ENCODE measurements at places on chromosomes 4 and X.

DNA sequence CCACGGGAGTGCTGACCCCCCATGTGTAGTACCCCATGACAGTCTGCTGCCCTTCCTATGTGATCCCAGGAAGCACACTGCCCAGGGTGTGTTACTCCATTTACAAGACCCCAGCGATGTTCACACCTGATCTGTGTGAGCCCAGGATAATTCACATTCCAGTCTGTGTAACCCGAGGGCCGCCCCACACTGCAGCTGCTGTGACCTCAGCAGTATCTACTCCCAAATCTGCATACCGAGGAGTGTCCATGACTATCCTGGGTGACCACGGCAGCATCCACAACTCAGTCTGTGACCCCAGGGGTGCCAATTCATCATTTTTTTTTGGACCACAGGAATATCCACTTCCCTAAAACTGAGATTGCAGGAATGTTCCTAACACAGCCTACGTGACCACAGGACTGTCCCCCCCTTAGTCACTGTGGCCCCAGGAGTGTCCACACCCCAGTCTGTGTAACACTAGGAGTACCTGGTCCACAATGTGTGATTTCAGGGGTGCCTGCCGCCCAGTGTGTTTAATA, 7.8 kb upstream of the GLOD5 start:
- DNase-seq, result no peak

GRCh38 chr4:2837904-2838496, 5.6 kb upstream of the ADD1 start:
- peak; percentile 40 for DNase-seq

- no peak for DNase-seq
Observed at GRCh38 chr4:16225167-16225862, 956 bp downstream of the TAPT1 start.

DNA sequence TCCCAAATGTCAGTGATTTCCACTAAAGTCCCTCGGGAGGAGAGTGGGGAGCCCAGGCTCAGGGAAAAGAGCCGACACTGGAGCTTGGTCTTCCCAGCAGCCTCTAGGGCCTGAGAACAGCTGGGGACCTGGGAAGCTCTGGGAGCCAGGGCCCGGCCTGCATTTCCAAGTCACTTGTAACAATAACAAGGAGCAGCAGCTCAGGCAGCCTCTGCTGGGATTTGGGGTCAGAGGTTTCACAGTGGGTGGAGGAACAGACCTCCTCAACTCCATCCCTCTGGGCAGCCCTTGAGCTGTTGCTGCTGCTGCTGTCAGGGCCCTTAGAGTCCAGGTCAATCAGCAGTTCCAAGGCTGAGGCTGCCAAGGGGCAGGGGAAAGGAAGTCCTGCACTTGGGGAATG, 11.1 kb downstream of the STARD8 start:
- no peak for DNase-seq

DNA sequence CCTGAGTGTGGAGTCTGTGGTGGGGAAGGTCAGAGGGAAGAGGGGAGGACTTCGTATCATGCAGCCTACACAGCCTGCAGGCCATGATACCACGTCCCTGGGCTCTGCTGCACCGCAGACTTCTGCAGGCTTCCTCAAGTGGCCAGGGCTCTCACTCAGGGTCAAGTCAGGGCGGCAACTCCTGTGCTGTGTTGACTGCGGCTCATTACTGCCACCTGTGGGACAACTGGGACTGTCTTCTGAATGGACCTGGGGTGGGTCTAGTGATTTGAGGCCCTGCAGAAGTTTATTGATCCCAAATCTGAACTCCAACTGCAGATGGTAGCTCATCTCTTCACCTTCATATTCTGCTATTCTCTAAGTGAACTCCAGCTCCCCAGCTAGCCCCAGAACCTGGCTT, 167.1 kb downstream of the NSUN7 start:
- DNase-seq, result peak; percentile 15

DNA sequence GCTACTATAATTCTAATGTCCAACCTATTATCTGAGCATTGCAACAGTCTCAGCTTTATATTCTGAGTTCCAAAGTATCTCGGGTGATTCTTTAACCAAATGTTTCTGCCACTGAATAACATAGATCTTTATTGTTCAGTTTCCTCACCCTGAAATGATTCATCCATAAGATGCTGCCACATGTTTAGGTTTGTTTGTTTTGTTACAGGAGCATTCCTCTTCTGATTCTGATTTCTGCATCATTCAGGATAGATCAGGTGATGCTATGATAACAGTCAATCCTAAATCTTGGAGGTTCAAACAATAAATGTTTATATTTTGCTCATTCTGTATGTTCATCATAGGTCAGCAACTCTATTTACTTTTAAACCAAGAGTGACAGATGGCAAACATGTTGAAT, 927.6 kb downstream of the PCDH7 start:
- DNase-seq, result no peak

GRCh38 chr4:83189631-83190136, 75.2 kb upstream of the PLAC8 start:
- no peak for DNase-seq

DNA sequence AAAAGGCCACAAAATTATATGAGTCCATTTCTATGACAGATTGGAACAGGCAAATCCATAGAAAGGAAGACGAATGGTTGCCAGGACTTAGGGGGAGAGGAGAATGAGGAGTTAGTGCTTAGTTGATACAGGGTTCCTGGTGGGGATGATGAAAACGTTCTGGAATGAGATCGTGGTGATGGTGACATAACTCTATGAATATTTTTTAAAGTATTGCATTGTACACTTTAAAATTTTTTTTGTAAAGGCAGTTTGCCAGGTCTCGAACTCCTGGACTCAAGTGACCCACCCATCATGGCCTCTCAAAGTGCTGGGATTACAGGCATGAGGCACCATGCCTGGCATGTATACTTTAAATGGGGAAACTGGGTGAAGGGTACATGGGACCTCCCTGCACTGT, 9.9 kb upstream of the CCNQ start:
- no peak for DNase-seq

DNA sequence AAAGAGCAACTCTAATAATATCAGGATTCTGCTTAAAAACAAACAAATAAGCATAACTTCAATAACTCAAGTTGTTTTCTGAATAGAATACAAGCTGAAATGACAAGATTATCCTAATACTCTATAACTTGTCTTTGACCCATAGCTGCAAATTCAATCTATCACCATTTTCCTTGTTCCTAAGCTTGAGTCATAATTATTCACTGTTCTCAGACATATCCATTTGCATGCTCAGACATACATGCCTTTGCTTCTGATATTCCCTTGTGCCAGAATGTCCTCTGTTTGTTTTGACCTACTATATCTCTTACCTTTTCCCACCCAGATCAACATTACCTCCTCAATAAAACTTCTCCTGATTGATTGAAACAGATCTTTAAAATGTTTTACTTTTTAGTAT, 109.7 kb downstream of the SNCA start:
- DNase-seq, result no peak

- DNase-seq, result no peak
Observed at GRCh38 chr4:124711471-124712371, 811 bp downstream of the ANKRD50 start.

- no peak for DNase-seq
Observed at GRCh38 chr4:174099712-174100111, 183.8 kb downstream of the FBXO8 start.

- DNase-seq, result no peak
Observed at GRCh38 chr4:153260553-153261300, 56.5 kb downstream of the TRIM2 start.

DNA sequence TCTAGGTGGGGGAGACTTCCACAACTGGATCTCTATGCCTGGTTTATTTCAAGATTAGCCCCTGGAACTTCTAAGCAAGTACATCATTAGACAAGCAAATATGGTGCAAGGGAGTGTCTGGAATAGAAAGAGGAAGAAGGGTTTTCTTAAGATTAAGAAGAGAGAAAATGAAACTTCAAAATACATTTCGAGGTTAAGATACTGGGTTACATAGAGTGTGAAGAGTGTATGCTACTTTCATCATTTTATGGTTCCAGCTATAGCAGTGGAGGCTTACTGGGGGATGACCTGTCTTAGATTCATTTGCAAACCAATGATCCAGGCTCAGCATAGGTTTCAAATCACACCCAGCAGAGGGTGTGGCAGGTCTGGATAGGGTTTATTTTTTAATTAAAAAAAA, 144.4 kb upstream of the GATB start:
- DNase-seq, result no peak

DNA sequence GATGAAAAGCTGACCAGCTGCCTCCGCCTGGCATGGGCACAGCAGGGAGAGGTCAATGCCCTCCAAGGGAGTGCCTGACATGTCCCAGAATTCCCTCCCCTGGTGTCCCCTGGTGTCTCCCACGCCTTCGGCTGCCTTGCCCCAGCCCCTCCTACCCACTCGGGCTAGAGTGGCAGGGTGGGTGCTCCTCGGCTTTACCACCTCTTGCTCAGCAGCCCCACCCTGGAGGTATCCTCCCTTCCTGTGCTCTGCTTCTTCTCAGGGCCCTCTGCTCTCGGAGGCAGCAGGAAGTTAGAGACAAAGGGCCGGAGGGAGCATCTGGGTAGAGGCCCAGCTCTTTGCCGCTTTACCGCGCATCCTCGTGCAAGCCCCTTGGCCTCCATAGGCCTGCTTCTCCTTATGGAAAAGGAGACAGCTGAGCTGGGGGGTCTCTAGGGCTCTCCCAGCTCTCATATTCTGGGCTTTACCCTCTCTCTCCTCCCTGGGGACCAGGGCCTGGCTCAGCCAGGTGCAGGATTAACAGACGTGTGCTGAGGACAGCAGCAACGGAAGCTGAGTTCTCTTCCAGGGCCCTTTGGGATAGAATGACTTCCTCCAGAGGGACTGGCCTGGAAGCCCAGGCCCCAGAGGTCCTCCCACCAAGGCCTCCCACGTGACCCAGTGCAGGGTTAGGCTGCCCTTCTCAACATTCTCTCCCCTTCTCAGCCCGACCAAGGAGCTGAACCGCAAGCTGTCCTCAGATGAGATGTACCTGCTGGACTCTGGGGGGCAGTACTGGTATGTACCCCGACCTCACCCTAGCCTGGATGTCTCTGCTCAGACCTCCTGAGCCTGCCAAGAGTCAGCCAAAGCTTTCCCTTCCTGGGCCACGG, 17.2 kb downstream of the XPNPEP2 start:
- DNase-seq, result no peak

GRCh38 chrX:96721354-96721753, 36.7 kb downstream of the DIAPH2 start:
- DNase-seq, result no peak

GRCh38 chr4:17765514-17766286, 15.7 kb downstream of the FAM184B start:
- DNase-seq, result no peak

GRCh38 chr4:152258391-152258790, 277.5 kb downstream of the FBXW7 start:
- DNase-seq, result no peak

GRCh38 chr4:53586121-53586816, 5.0 kb downstream of the LNX1 start:
- DNase-seq, result no peak

DNA sequence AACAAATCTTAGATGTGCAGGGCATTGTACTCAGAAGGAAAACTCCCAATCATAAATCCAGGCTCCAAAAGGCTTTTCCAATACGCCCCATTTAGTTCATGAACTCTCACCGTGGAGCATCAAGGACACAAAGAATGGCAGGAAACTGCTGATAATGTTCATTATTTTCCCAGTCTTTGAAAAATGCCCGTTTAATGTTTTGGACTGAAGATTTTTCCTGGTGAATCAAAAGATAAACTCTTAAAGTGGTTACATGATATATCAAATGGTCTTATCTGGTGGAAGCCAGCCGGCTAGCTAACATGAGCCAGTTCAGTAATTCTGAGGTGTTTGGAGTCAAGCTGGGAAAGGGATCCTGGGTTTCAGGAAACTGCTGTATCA, 62.1 kb upstream of the AP1S2 start:
- no peak for DNase-seq

DNA sequence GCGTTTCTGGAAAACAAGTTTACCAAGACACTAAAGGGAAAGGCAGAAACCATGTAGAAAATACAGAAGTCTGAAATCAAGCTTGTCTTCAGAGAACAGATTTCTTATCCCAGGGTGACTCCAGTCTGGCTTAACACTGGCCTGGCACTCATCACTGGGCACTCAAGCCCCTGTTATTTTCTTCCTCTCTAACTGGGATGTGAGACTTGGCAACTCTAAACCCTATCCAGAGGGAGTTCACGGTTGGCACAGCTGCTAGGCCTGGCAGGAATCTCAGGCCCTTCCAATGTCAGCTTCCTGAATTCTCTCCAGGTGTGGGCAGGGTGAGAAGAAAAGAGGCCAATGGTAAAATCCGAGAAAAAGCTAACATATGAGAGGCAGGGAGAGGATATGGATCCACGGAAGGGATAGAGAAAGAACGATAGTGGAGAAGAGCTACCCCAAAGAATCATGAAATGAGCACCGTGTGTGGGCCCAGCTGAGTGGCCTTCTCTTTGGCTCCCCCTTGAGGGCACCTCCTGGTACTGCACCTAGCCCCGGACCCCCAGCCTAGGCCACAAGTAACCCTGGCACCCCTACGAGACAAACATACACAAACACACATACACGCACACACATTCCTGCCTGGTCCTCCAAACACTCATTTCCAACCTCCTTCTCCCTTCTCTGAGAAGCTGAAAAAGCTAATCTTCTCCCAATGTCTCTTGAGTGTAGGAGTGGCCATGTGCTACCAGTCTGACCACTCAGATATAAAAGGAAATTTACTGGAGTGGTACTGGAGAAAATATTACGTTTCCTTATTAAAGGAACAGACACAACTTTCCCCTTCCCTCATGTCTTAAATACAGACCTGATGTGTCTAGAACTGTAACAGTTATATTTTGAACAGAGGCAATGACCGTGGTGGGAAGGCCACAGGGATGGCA, 16.6 kb upstream of the PTCHD1 start:
- DNase-seq, result no peak

GRCh38 chrX:101488796-101489195, 3.5 kb downstream of the ARMCX4 start:
- DNase-seq, result no peak

DNA sequence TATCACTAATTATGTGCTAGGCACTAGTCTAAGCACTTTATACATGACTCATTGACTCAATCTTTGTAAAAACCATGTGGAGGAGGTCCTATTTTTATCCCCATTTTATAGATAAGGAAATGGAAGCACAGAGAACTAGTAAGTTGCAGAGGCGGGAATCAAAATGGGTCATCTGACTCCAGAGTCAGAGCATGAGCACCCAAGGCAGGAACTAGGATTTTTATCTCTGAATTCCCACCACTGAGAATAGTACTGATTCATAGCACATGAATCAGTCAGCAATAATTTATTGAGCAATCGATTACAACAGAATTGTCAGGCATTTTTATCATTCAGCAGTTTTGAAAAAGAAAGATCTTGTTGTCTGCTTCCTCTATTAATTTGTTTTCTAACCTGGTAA, 19.3 kb downstream of the SCARB2 start:
- no peak for DNase-seq

DNA sequence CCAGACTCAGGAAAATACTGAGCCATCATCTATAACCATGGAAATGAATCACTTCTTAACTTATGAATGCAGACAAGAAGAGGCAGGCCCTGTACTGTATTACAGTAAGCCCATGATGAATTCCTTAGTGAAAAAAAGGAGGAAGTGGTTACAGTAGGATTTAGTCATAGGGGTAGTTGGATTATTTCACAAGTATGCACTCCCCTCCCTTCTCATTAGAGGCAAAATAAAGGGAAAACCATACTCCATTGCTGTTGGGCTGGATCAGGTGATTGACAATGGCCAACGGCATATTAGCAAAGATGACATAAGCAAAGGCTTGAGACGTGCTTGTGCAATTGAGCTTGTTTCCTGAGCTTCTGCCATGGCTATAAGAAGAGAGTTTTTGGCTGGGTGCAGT, 181.1 kb upstream of the PRPS2 start:
- no peak for DNase-seq

- peak; percentile 27 for DNase-seq
Observed at GRCh38 chr4:110165382-110166286, 32.8 kb downstream of the ELOVL6 start.

Data from activated T-helper 9 cell treated with anti-CD3 and anti-CD28 coated beads, Interleukin-2, amount 50 U/mL, for 16 hours (primary cell).